ENCODE measurements at places on chromosomes 3 and 15.

DNA sequence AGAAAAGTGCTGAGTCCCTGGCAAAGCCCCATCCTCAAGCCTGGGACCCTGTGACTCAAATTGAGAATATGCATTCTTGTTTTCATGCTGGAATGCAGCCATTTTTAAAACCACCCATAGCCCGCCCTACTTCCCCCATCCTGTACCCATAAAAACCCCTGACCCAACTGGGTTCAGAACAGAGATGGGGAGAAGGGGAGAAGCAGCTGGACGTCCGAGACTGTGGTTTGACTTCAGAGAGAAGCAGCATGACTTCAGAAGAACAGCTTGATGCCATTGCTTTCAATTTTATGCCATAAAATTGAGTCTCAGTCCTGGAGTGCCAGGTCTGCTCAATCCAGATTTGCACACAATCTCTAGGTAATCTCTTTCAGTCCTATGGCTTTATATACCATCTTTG lies 78.2 kb downstream of the BCHE start:
- DNase-seq = no peak

DNA sequence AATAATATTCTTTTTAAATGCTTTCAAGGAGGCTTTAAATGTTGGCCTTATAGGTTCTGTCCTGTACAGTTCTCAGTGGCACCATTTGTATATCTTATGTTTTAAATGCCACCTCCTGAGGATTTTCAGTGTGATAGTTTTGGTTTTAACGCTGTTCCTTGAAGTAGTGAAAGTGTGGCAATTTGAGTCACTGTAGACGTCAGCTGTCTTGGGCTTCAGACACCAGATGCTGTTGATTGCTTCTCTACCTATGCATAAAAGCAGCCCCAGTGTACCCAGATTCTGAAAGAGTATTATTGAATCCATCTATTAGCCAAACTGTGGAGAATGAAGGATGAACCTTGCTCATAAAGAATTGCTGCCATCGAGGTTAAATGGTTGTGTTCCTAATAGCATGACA lies 316.8 kb upstream of the GBE1 start:
- DNase-seq = no peak

GRCh38 chr15:73558529-73558928 lies 74.7 kb downstream of the NPTN start:
- DNase-seq = no peak

DNA sequence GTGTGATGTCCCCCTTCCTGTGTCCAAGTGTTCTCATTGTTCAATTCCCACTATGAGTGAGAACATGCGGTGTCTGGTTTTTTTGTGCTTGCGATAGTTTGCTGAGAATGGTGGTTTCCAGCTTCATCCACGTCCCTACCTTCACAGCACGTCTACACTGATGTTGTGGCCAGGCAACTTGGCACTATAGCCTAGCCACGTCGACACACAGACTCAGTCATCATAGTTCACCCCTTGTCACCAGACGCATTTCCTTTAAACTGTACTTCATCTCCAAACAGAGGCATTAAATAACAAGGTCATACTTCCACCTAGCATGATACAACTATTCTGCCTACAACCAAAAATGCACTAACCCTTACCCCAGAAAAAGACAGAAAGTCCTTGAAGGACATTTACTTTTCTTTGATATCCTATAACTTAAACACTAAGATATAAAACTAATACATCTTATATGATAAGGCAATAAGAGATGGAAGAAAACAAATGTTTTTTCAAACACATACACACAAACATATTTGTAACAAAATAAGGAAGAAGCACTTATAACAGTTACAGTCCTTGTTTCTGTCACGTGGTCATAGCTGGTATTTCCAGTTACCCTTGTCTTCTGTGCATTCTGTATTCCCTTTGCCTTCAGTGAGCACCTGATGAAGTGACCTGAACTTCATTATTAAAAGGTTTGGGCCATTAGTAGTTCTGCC lies 121.4 kb downstream of the KLF13 start:
- no peak for DNase-seq

DNA sequence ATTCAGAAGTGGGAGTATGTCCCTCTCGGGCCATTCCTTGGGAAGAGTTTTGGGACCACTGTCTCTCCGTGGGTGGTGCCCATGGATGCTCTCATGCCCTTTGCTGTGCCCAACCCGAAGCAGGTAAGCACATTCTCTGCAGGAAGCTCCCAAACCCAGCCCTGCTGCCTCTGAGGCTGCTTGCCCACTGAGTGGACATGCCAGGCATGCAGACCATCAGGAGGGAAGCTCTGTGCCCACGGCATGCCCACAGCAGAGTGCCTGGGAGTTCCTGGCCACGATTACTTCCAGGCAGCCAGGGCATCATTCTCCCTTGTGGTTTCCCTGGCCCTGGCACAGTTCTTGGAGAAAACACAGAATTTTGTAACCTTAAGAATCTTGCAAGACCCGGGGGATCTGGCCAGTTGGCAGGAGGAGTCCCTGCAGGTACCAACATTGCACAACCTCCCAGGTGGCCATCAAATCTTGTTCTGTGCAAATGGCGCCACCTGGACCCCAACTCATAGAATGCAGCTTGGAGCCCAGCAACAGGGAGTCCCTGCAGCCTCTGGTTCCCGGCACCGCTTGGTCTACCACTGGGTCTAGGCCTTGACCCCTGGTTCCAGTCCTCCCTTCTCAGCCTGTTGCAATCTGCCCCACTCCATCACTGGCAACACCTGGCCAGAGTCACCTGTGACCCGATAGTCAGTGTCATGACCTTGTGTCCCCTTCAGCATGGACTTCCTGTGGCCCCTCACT lies 20.4 kb downstream of the FAH start:
- DNase-seq = no peak

DNA sequence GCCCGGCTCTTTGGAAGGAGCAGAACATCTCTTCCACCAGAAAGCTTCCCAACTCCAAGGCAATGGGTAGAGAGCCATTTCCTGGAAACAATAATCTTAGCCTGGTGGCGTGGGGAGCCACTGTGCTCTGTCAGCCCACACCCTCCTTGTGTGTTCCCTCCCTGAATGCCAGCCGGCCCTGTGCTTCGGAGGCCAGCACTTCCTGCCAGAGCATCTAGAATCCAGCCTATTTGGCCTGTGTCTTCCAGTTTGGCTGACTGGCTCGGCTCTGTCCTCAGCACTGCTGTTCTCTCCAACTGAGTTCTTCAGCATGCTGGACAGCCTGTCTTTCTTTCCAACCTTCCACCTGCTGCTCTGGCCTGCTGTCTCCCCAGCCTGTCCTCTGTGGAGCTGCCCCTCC lies 349.3 kb downstream of the MFSD1 start:
- no peak for DNase-seq

DNA sequence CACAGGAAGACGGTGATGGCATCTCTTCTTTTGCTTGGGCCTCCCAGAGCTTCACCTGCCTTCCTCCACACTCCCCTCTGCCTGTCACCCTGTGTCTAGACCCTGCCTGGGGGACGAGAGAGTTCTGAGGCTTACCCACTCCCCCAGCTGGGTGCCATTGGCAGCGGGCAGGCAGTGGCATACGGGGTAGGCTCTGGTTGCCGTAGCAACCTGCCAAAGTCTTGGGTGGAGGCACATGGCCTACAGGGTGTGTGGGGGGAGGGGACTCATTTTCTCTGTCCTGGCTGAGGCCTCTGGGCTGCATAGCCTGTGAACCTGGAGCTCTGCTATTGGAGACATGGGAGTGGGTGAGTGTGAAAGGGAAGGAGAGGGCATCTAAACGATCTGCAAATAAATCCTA lies 4.4 kb downstream of the INSYN1 start:
- DNase-seq = no peak

DNA sequence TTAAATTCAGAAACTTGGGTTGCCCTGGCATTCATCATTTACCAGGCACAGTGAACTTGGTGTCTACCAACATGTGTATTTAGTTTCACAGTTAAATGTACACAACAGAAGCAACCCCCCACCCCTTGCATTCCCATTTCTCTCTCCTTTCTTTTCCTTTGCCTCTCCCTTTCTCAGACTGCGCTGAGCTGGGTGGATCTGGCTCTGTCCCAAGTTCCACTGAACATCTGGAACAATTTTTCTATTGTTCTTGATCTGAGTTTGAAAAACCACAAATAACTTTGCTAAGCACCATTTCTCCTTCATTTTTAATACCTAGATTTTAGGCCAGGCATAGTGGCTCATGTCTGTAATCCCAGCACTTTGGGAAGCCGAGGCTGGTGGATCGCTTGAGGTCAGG lies 242.2 kb downstream of the ABHD5 start:
- DNase-seq = no peak

DNA sequence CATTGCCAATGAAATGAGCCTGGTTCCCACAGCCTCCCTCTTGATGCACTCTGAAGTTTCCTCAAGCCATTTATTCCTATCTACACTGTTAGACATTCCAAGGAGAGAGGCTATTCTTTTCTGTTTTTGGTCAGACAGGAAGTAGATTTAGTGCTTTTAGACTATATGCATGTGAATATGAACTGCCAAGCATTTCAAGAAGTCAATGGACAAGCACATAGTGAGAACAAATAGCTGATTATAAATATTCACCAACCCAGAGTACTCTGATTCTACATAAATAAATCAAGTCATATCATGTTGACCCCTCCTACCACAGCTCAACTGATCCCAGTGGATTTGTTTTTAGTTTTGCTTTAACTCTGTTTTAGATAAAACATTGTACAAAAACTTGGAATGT lies 412.5 kb upstream of the RARB start:
- no peak for DNase-seq

DNA sequence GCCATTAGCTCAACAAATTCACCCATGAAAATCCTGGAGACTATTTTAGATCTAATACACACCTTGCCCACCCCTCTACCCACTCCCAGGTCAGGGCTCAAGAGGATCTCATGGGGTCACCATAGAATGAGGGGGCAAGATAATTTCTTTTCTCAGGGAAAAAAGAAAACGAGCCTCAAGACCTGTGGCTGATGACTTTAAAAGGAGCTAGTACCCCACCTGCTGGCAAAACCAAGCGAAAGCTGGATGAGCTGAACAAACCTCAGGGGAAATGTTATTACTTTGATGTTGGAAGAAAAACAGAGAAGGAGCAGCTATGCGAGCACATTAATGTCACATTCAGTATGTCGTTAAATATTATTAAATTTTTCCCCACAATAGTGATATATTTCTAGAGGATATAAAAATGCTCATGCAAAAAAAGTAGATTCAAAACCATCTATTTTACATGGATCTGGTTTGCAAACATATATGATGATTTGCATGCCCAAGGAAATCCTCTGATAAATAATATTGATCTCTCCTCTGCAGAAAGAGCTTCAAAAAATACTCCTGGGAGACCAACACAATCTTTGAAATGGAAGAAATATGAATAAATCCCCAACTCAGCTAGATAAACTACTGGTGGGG lies 37.7 kb downstream of the PLD1 start:
- DNase-seq = peak; percentile 46

GRCh38 chr3:31210068-31210645 lies 315.7 kb upstream of the GADL1 start:
- no peak for DNase-seq

- no peak for DNase-seq
Measured at GRCh38 chr3:101836652-101837598, 12.4 kb upstream of the NFKBIZ start.

GRCh38 chr3:63462732-63463131 lies 184.6 kb downstream of the SYNPR start:
- DNase-seq = no peak

GRCh38 chr3:41652506-41652905 lies 309.4 kb downstream of the ULK4 start:
- DNase-seq = no peak

DNA sequence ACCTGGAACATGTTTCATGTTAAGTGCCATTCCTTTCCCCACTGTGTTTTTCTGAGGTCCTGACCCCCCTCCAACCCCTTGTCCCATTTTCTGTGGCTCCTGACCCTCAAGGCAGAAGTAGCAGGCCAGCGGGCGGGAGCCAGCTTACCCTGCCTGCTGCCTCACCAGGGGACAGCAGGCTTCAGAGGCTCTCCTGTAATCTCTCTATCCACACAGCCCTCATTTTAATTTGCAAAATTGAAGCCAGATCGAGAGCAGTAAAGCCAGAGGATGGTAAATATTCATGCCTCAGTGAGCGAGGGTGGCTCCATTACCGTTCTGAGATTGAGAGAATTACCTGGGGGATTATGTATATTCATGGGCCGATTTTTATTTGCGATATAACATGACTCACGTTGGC lies 147.6 kb downstream of the DNAJB8 start:
- DNase-seq = no peak

GRCh38 chr3:197883541-197883940 lies 66.4 kb upstream of the RPL35A start:
- no peak for DNase-seq

DNA sequence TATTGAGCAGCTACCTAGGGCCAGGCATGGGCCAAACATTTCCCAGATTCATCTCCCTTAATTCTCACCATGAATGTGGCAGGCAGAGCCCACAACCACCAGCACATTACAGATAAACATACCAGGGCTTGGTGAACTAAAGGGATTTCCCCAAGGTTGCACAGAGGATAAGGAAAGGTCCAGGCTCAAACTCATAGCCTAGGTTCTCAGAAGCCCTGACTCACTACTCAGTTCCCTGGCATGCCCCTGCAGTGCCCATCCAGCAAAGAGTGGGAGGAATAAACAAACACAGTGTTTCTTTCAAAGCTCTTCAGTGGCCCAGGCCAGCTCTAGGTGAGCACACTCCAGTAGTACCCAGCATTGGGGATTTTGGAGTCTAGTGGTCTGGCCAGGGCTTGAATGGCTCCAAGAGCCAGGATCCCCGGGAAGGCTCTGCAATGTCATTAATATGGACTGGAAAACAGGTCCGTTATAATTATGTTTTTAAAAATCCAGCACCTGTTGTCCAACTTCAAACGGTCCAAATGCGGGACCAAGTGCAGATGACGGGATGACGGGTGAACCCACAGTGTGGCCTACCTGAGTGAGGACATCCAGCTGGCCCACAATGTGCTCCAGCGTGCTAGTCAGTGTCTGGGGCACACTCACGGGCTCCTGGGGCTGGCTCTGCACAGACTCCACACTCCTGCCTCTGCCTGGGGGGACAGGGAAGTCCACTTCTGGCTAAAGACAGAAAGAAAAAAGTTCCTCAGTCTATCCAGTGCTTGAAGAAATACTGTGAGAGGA lies 39.8 kb upstream of the DUSP7 start:
- DNase-seq = no peak

GRCh38 chr3:186815435-186815834 lies 9.2 kb upstream of the RFC4 start:
- DNase-seq = no peak

- DNase-seq = peak; percentile 33
Measured at GRCh38 chr15:64635499-64636495, 139.6 kb downstream of the RBPMS2 start.

GRCh38 chr3:129121792-129122411 lies at the start of gene RAB43:
Gene RAB43 (minus strand): TSS chr3:129121804. CDS start chr3:129121489, 315 bp downstream.
- peak; percentile 87 for DNase-seq

DNA sequence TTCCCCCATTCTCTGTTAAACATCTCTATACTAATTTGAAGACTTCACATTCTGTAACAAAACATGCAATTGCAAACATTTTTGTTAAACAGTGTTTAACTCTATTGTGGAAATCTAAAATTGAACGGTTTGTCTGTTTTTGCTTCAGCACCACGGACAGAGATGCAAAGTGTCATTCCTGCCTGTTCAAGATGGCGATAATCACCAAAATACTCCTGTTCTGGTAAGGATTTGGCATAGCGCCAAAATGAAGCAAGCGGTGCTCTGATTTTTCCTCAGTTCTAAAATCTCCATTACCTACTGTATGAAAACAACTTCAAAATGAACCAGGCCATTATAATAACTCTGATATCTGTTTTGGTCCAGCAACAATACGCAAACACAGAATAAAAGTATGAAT lies 129.7 kb upstream of the TUSC7 start:
- no peak for DNase-seq

- DNase-seq = no peak
Measured at GRCh38 chr3:106458952-106459351, 590.1 kb upstream of the CBLB start.
